ENCODE measurements at places on chromosomes 13 and 19.

DNA sequence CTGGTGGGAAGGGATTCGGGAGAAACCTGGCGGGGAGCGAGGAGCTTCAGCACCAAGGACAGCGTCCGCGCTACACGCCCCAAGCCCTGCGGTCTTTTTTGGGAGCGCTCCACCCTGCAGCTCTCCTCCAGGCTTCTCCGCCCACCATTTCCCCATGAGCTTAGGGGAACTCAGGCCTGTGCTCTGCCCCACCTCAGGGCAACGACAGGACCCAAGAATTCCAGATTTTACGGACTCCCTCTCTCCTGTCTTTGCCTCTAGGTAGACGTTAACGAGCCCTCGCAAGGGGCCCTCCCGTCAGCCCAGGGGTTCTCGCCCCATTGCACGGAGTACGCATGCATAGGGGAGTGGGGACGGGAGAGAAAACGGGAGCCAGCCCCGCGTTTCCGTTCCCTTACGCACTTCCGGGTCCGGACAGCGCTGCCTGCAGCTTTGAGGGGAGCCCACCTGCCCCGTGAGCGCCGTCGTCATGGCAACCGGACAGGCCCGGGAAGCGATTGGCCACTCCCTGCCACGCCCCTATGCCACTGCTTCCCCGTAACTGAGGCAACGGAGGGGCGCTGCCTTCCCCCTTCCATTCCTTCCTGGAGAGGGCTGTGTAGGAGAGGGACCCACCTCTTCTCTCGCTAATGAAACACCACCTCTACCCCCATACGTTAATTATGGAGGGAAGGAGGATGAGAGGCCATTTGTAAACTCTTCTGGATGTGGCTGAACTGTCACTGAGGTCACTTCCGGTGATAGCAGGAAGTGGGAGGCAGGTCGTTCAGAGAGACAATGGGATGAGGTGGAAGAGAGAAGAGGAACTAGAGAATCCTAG lies 20.8 kb downstream of the NOVA2 start:
- DNase-seq, result peak; percentile 61

DNA sequence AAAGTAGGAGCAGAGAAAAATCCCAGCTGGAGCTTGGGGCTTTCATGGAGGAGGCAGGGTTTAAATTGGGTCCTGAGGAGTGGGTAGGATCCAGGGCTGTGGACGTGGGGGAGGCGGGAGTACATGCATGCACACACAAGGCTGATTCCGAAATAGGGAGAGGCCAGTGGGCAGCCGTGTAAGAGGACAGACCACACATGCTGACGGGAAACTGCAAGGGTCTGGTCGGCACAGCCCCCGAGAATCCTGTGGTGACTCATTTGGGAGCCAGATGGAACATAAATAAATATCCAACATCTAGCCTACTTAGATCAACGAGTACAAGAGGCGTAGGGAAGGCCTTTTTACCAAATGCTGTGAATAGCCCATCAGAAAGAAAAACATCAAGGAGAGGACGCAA lies 216.3 kb upstream of the ZNF507 start:
- DNase-seq, result no peak

- peak; percentile 88 for DNase-seq
Observed at GRCh38 chr13:42484386-42484785, 89.6 kb upstream of the TNFSF11 start.

DNA sequence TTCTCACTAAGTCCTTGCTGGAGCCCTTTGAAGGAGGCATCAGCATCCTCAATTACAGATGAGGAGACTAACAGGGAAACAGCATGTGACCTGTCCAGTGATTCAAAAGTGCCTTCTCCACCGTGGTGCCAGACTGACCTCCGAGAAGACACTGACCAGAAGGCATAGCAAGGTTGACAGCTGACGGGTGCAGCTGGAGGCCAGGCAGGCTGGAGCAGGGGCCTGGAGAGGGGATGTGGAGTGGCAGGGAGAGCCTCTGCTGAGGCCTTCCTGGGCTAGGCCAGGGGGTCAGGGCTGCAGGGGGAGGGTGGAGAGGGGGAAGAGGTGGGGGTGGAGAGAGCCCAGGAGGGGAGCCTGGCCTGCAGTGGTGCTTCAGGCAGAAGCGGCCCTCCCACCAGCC lies 66.3 kb downstream of the KCTD15 start:
- DNase-seq, result no peak

- no peak for DNase-seq
Observed at GRCh38 chr13:36259361-36260137, 38.1 kb downstream of the CCDC169 start.

DNA sequence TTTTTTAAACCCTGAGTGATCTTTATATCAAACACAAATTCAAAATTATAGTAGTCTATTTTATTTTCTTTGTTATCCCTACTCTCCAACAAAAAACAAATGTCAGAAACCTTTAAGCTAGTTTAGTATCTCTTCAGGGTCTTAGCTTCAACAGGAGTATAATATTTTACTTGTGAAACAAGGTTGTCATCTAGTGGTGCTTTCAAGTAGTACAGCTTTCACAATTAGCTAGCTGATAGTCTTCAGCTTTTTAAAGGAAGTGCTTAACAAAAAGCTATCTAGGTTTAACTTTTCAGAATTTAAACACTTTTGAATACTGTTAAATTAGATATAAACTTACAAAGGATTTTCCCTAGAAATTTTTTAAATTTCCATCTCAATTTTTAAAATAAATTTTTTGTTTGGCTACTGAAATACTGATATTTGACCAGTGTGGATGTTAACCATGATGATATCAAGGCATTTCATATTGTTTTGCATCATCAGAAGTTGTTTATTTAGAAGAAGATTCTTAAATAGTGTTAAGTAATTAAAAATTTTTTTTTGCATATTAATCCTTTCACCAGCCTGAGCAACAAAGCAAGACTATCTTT lies 34.2 kb downstream of the TDRD3 start:
- DNase-seq, result peak; percentile 55

- no peak for DNase-seq
Observed at GRCh38 chr19:45340899-45341453, 426 bp downstream of the KLC3 start.

DNA sequence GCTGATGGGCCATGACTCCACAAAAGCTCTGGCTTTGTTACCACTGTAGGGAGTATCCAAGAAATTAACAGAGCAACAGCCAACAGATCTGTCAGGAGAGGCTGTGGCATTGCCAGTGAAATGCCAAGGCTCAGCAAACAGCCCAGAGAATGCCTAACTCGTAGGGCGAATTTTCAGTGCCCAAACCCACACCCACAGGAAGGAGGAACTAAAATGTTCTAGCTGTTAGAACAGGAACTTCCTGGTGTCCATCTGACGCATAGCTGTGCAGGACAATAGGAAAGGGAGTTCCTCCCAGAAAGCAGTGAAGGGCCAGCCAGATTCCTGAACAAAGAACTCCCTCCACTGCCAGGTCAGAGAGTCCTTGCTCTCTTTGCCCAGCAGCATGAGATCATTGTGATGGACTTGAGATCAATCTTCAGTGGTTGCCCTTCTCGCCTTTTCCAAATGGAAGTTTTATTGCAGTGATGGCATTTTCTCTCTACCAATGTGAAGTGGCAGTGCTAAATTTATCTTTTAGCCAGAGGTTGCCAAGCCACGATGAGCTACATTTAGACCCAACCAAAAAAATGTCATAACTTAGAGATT lies 224.2 kb upstream of the STARD13 start:
- no peak for DNase-seq

DNA sequence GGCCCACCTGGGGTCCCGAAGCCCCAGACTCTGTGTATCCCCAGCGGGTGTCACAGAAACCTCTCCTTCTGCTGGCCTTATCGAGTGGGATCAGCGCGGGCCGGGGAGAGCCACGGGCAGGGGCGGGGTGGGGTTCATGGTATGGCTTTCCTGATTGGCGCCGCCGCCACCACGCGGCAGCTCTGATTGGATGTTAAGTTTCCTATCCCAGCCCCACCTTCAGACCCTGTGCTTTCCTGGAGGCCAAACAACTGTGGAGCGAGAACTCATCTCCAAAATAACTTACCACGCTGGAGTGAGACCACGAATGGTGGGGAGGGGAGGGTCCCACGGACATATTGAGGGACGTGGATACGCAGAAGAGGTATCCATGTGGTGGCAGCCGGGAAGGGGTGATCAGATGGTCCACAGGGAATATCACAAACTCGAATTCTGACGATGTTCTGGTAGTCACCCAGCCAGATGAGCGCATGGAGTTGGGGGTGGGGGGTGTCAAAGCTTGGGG lies 1.0 kb upstream of the ICAM5 start:
- peak; percentile 85 for DNase-seq

Data from MCF 10A (cell line).